ENCODE measurements at places on chromosomes 12 and 14.

DNA sequence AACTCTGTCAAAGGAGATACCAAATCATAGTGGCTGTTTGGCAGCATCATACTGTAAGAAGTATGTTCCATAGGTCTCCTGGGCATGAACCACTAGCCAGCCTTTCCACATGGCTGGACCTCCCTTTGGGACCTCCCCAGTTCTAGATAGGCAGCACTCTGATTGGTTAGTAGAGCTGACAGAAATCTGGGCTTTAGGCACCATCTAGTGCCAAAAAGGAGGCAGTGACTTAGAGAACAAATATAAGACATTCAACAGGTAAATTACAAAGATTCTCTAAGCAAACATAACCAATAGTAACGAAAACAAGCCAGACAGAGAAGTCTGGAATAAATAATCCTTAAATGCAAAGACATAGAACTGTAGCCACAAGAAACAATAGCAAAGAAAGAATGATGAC, 148.0 kb upstream of the PDE3A start:
- no peak for DNase-seq

GRCh38 chr12:24222968-24223367, 273.5 kb upstream of the SOX5 start:
- DNase-seq = no peak

DNA sequence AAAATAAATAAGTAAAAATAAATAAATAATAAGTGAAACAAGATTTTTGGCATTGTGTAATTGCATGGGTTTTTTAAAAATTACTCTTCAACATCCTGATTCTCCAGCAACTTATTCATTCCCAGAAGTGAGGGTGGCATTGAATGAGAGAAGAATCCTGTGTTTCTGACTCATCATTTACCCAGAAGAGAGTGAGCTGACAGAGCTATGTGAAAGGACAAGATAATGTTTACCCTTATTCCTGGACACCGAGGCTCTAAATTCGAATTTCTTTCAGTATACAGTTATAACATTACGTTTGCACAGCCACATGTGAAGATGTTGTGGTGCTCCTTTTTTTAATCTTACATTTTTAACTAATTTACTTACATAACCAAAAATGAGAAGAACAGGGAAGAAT, 36.4 kb downstream of the BBS10 start:
- DNase-seq = no peak

- no peak for DNase-seq
Measured at GRCh38 chr12:61993734-61994345, 266.4 kb upstream of the USP15 start.

DNA sequence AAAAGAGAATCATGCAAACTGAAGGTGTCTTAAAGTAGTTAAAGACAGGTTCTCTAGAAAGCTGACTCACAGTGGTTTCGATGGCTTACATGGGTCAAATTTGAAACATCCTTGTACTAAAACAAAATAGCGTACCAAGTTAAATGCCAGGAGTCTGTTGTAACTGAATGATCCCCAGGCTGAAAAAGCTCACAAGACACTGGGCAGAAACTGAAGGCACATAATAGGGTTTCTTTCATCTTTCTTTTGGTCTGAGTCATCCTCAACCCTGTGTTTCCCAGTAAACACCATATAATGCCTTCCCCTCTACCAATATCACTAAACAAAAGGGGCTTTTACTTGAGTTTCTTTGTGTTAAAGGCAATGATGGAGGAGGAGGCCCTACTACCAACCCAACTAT, 12.8 kb downstream of the ZFYVE1 start:
- DNase-seq = peak; percentile 4

- no peak for DNase-seq
Measured at GRCh38 chr12:58346032-58346632, 404.8 kb downstream of the ATP23 start.

DNA sequence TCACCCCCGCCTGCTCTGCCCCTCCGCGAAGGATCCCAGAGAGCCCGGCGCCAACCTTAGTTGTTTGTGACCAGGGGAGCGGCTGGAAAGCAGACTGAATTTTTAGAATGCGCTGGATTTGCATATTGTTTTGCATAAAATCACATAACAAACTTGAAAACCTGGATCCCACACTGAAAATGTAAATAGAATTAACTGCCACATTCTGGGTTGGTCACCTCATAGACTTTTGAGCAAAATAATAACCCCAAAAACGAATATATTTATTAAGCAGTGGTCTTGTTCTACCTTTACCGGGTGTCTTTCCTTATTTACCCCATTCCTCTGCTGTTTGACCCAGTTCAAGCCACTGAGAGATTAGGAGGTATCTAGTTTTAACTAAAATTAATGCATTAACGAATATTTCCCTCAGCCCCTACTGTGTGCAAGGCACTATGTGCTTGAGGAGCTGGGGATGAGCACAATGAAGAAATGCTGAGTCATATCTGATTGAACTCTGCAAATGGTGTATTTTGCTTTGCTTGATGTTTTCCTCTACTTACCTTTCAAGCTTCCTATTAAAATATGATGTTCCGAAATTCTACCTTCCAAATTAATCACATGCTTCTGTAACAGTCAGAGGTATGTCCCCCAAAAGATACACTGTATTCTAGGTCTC, 438 bp upstream of the EGLN3 start:
- DNase-seq = no peak

- no peak for DNase-seq
Measured at GRCh38 chr14:58826845-58827686, 189.3 kb downstream of the DACT1 start.

DNA sequence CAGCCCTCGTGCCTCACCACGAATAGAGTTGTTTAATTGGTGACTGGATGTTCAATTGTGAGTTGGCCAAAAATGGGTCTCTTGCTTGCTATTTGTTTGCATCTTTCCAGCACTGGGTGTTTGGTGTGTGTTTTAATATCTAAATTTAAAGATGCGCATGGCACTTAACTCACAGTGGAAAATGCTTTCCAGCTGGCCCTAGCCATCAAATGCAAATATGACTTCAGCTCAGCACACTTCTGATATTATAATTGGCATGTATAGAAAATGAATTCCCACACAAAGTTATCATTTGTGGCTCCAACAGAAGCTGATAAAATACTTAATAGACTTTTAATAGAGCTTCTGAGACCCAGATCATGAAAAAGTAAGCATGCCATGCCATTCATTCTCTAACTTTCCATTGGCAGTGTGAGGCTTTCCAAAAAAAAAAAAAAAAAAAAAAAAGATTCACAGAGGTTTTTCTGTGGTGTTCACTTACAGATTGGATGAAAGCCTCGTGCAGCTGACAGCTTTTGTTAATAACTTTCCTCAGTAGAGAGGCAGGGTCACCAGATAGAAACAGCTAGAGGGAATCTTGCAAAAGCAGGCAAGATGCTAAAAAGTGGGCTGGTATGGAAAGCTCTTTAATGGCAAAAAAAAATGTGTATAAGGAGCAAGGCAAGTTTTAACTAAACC, 425.2 kb downstream of the GALC start:
- no peak for DNase-seq

GRCh38 chr12:4809013-4809448, 88.8 kb downstream of the GALNT8 start:
- no peak for DNase-seq

DNA sequence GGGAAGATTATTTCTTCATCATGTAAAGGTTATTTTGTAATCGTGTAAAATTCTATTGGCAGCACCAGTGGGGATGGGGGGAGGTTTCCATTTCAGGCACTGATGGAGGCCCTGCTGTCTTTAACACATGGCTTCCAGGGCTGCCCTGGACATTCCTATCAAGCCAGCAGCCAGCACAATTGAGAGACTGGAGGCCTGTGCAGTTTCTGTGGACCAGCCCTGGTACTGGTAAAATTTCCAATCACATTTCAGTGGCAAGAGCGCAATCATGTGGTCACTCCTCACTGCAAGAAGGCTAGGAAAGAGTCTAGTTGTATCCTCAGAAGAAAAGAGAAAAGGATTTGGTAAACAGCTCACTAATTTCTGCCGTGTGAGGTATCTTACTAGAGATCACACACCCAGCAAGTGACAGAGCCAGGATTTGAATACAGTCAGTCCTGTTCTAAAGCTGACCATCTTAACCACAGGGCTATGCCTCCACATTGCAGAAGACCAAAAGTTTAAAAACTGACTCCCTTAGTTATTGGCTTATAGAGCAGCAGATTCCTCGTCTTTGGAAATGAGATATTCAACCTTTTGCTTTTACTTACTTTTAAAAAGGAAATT, 179.4 kb upstream of the ARHGAP5 start:
- DNase-seq = no peak

GRCh38 chr12:116551151-116551550, 8.0 kb upstream of the MAP1LC3B2 start:
- no peak for DNase-seq

- no peak for DNase-seq
Measured at GRCh38 chr14:68251769-68252100, 432.2 kb downstream of the RAD51B start.

GRCh38 chr14:30988509-30988908, 36.9 kb upstream of the AP4S1 start:
- DNase-seq = no peak

- DNase-seq = no peak
Measured at GRCh38 chr12:81468206-81468605, 290.9 kb downstream of the PPFIA2 start.

GRCh38 chr12:109811624-109811995, 21.6 kb downstream of the TRPV4 start:
- no peak for DNase-seq

DNA sequence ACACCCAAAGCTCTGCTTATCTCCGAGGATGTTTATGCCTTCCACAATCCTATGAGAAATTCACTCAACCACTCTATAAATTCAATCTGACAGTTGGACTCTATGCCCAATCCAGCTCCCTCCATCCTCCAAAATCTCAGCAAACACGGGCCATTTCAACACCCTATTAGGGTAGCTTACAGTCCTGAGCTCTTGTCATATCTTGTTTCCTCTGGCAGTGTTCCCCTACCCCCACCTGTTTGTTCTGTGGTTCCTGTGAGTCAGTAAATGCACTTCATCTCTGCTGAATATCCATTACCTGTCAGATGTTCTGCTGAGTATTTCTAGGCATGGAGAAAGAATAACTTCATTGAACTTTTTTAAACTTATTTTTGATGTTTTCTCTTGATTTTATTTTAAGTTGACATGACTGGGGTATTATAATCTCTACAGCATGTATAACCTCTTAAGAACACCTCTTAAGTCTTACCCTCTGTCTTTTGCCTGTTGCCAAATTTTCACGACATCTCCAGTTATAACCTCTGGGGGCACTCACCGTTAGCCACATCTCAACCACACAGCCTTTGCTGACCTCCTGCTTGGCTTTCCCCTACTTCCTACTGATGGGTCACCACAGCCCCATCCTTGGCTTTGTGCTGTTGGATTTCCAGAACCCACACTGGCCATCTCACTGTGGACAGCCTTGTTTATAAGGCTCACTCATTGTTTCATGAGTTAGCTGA, 317.0 kb upstream of the TMPO start:
- no peak for DNase-seq

DNA sequence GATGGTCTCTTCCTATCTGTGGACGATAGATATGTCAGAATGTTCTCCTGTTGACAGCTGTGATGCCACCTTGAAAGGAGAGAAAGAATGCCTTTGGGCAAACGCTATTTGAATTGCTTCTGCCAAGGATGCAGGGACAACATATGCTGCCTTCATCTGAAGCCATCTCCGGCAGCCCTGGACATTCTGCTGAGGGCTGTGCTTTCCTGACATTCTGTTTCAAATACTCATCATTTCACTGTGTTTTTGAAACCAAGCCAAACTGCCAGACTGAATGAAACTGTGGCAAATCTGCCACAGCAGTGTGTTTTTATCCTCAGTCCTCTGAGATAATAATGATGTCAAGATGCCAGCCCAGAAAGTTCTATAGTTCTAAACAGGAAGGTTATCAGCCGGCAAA, 85.8 kb upstream of the BCAT1 start:
- DNase-seq = no peak

DNA sequence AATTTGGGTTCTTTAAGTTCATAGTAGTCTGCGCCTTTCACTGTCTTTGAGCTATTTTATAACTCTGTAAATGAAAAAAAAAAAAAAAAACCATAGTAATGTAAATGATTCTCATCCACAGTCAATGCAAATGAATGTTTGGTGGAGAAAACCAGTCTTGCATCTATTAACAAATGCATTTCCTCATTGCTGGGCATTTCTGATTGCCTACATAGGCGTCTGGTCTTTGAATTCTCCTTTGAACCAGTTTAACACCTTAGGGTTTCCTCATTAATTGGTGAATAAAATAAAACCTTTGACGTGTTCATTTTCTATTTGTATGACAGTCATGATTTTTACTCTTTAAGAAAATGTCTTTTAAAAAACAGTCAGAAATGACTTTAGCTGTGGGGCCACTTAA, 114.8 kb downstream of the C12orf75 start:
- DNase-seq = no peak

GRCh38 chr12:2267703-2268470, 215.1 kb downstream of the CACNA1C start:
- DNase-seq = no peak

GRCh38 chr12:132329720-132330548, 545 bp upstream of the GALNT9 start:
- DNase-seq = no peak

- no peak for DNase-seq
Measured at GRCh38 chr12:3662521-3662921, 90.4 kb downstream of the CRACR2A start.

DNA sequence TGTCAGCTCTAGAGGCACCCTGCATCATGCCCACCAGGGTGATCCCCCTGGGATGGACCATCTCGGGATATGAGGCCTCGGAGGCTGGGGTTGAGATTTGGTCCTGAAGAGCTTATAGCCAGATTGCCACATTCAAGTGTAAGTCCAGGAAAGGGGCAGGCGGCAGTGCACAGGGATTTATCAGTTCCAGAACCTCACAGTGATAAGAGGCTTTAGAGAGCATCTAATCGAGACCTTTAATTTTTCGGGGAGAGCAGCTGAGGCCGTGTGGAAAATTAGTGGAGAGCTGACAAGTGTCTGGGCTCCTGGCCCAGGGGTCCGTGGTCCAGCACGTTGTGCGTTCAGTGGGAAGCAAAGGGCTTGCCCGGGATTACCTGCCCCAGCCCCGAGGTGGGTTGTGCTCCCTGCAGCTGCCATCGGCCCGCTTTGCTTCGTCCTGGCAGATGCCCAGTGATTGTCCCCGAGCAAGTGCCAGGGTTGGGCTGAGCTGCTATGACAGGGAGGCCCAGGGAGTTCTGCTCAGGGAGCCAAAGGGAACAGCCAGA, 52.1 kb downstream of the C14orf132 start:
- no peak for DNase-seq

GRCh38 chr14:71473843-71474242, 458.4 kb upstream of the RGS6 start:
- no peak for DNase-seq

- no peak for DNase-seq
Measured at GRCh38 chr14:56120091-56120691, 2.0 kb downstream of the PELI2 start.

GRCh38 chr12:5945071-5946008, at the start of gene ANO2:
Gene ANO2 (minus strand): TSS chr12:5945259. CDS start chr12:5945217, 42 bp downstream.
- DNase-seq = no peak

- no peak for DNase-seq
Measured at GRCh38 chr12:26723379-26724308, 109.3 kb downstream of the ITPR2 start.

Data from stimulated activated CD8-positive, alpha-beta memory T cell treated with anti-CD3 and anti-CD28 coated beads, Interleukin-7, amount 100 ng/mL, for 48 hours (primary cell).